ENCODE measurements at places on chromosomes 5 and 9.

DNA sequence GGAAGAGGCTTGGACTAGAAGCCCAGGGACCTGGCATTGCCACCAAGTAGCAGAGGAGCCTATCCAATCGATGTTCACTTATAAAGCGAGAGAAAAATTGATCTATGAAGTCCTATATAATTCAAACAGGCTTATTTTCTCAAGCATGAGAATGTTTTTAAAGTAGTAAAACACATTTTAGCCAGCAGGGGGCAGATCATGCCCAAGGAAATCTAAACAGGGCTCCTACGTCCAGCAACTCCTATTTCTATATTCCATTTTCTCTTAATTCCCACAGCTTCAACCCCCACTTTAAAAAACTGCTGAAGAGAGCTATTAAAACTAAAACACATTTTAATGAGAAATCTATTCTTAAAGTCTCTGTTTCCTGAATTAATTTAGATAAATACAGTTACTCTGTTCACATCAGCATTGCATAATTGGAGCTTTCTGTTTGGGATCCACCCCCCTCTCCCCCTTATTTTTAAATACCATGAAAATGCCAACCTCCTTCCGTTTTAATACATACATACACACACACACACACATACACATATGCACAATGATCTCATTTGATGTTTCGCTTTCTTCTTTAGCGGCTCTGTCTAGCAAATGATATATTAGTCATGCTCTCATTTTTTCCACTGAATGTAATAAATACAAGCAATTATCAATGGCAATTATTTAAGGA lies 144.9 kb downstream of the MYO10 start:
- peak; percentile 49 for DNase-seq

GRCh38 chr5:150391986-150392385 lies 20.7 kb downstream of the CD74 start:
- no peak for DNase-seq

GRCh38 chr5:82164977-82165713 lies 113.0 kb downstream of the RPS23 start:
- DNase-seq = no peak

- DNase-seq = no peak
Measured at GRCh38 chr9:94082956-94083355, 1.3 kb upstream of the PTPDC1 start.

GRCh38 chr5:170247363-170247762 lies 14.6 kb downstream of the C5orf58 start:
- no peak for DNase-seq

GRCh38 chr5:72600391-72600981 lies 93.3 kb upstream of the ZNF366 start:
- DNase-seq = peak; percentile 53

GRCh38 chr5:156147261-156147943 lies 179.6 kb upstream of the SGCD start:
- no peak for DNase-seq

GRCh38 chr9:136228107-136228875 lies 17.3 kb downstream of the QSOX2 start:
- peak; percentile 98 for DNase-seq

- no peak for DNase-seq
Measured at GRCh38 chr5:143248391-143248790, 155.1 kb downstream of the NR3C1 start.

DNA sequence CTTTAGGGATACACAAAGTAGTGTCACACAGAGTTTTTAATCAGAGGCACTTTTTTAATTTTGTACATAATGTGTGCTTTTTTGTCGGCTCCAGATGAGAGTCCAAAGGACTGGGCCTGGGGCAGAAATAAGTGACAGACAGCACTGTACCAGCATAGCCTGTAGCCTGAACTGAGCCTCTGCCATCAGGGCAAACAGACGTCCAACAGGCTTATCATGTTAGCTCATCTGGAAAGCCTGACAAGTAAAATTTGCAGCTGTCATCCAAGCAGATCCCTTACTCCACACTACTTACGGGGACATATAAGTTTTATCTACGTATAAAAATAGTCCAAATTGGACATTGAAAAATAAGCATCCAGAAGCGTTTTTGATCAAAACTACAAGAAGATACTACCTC lies 233.1 kb upstream of the GAS1 start:
- no peak for DNase-seq

GRCh38 chr5:66886941-66887340 lies 290.7 kb downstream of the MAST4 start:
- DNase-seq = no peak

DNA sequence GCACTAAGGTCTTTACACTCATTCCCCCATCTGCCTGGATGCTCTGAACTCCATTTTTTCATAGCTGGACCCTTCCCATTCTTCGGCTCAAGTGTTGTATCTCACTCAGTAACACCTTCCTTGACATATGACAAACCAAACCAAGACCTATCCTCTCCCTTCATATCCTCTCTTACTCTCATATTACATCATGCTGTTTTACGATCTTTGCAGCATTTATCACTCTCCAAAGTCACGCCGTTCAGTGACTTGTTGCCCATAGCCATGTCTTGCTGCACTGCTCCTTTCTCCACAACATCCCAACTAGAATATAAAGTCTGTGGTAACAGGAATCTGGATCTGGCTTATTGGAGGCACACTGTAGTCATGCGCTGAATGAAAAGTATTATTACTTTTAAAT lies 923.6 kb upstream of the DMAC1 start:
- no peak for DNase-seq

DNA sequence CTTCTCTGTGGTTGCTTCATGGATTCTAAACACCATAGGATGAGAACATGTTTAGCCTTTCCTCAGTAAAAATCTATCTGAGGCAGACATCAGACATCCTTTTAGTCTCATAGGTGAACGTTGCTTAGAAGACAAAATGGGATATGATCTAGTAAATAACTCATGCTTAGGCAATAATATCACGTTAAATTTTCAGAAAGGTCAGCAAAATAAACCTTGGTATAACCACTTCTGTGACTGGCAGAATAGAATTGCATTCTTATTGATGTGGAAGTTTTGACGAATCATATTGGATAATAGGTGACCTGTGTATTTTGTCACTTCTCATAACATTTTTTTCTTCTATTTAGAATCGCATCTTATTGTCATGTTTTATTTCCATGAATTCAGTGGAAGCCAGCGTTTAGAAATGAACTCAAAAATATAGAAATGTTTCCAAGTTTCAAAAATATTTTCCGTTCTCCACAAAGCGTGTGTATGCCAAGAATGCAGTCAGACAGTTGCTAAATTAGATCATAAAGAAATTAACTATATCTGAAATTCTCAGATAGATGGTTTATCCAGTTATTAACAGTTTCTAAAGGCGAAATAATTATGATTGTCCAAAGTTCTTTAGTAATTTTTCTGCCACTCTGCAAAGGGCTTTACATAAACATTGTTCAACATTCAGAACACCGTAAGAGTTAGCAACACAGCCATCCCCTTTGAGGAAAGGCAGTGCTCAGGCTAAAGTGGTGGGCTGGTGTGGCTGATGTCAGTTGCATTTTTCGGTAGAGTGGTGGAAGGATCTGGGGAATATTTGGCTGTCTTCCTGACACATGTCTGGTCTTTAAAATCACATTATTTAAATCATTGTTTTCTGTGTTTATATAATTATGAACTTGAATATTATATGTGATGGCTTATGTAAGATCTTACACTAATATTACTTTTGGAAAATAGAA lies 827.2 kb downstream of the MTRR start:
- DNase-seq = no peak

- DNase-seq = no peak
Measured at GRCh38 chr5:6660688-6661087, 27.4 kb downstream of the SRD5A1 start.
